ENCODE measurements at places on chromosomes 4 and X. TPM values are rescaled to one million over a fixed set of nuclear protein-coding genes. Genes with fewer than 3 reads are reported as not detected.

The CDKL5 gene
- 4.0 TPM for total RNA-seq

The CACNA1F gene
- not detected for total RNA-seq

- no peak for DNase-seq
- no peaks in the 10 kb centered on the region for H3K36me3 ChIP-seq
- H3K4me3 ChIP-seq = no peak overlapping the region
- H3K27me3 ChIP-seq = no peaks in the 10 kb centered on the region
- H3K4me1 ChIP-seq = no peaks in the 10 kb centered on the region
Observed at GRCh38 chr4:179130122-179130714, 1688.0 kb upstream of the AGA start.

The PCDH7 gene
- total RNA-seq = 3.8 TPM

DNA sequence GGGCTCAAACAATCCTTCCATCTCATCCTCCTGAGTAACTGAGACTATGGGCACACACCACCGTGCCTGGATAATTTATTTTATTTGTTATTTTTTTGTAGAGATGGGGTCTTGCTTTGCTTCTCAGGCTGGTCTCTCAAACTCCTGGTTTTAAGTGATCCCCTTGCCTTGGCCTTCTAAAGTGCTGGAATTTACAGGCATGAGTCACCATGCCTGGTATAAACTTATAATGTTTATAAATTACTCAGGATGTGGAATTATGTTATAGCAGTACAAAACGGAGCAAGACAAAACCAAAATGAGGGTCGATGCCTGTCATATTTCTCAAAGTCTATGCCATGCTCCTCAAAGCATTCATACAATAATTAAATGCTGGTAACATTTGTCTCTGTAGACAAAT is 29.8 kb upstream of the TEX13C start:
- H3K4me1 ChIP-seq = no peaks in the 10 kb centered on the region
- H3K27me3 ChIP-seq = no peaks in the 10 kb centered on the region
- H3K4me3 ChIP-seq = no peak overlapping the region
- H3K27ac ChIP-seq = no peak overlapping the region
- no peak for DNase-seq

The HTR2C gene
- total RNA-seq = not detected

The MTNR1A gene
- not detected for total RNA-seq

The P2RY8 gene
- total RNA-seq = under 0.01 TPM

GRCh38 chr4:182699795-182700194 is 217.4 kb downstream of the DCTD start:
- no peak overlapping the region for H3K4me3 ChIP-seq
- H3K36me3 ChIP-seq = no peaks in the 10 kb centered on the region
- DNase-seq = no peak
- H3K27ac ChIP-seq = no peak overlapping the region
- H3K27me3 ChIP-seq = no peaks in the 10 kb centered on the region

DNA sequence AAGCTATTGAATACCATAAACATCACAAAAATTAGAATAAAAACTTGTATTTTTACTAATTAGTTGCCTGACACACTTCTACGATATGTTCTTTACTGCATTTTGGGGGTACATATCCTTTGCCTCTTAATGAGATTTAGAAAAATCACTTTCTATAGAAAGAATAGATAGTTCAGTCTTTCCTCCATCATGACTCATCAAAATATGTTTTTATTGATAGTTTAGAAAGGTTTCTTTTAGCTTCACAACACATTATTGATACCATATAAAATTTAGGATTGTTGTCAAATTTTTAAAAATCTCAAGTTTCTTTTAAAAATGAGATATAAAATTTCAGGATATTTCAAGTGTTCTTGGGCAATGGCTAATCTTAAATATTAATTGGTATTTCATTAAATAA is 74.5 kb upstream of the NOCT start:
- no peaks in the 10 kb centered on the region for H3K36me3 ChIP-seq
- H3K27me3 ChIP-seq = no peaks in the 10 kb centered on the region
- DNase-seq = no peak
- no peak overlapping the region for H3K4me3 ChIP-seq

The PABPC1L2A gene
- not detected for total RNA-seq
